ENCODE measurements at places on chromosomes 4 and X.
A peak's percentile ranks its signal among the peaks of the same experiment; 100 is the strongest.

DNA sequence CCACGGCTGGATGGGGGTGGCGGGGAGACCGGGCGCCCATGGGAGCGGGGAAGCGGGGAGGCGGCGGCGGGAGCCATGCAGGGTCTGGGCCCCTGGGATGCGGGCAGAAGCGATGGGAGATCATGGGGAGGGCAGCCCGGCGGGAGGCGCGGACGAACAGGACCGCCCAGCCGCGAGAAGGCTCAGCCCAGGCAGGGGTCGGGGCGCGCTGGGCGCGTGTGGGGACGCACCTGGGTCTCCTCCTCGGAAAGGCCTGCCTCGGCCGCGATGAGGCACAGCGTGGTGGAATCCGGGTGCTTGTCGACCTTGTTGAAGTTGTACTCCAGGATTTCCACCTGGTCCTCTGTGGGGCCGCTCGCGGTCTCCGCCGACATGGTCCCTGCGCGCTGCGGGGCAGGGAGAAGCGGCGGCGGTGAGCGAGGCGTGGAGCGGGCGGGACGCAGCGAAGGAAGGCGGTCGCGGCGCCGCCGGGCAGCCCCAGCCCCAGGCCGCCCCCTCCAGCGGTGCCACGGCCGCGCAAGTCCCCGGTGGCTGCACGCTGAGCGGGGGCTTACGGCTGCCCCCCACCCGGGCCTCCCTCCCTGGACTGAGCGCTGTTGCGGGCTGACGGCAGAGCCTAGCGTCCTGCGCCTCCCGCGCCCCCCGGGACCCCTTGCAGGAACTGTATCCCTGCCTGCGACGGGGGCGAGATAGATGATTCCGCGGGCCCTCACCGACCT is 25.3 kb downstream of the HOPX start:
- DNase-seq: no peak

GRCh38 chr4:11495291-11495690 is 66.6 kb upstream of the HS3ST1 start:
- DNase-seq: no peak

GRCh38 chr4:113444386-113444785 is 317.2 kb downstream of the CAMK2D start:
- DNase-seq: no peak

DNA sequence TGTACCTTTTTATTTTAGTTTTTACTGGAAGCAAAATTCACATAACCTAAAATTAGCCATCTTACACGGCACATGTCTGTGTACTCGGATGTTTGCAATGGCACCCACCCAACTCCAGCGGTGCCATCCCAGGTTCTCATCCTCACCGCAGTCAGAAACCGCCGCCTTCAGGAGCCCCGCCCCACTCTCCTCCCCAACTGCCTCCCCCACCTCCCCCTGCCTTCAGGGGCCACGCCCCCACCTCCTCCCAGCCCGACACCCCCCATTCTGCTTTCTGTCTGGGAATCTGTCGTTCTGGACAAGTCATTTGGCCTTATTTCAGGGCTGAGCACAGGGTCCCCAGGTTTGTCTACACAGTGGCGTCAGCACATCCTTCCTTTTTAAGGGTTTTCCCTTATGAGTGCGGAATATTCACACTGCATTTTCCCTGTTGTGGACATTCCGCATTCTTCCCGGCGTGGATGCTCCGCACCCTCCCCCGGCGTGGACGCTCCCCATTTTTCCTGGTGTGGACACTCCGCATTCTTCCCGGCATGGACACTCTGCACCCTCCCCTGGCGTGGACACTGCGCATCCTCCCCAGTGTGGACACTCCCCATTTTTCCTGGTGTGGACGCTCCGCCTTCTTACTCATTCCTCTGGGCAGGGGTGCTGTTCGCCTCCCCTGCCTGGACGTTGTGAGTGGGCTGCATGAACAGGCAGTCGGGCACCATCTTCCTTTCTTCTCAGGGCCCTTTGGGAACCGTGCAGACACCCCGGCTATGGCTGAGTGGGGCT is 135.4 kb upstream of the NKX1-1 start:
- DNase-seq: peak; percentile 38

GRCh38 chr4:23374259-23374658 is 515.6 kb downstream of the PPARGC1A start:
- no peak for DNase-seq

DNA sequence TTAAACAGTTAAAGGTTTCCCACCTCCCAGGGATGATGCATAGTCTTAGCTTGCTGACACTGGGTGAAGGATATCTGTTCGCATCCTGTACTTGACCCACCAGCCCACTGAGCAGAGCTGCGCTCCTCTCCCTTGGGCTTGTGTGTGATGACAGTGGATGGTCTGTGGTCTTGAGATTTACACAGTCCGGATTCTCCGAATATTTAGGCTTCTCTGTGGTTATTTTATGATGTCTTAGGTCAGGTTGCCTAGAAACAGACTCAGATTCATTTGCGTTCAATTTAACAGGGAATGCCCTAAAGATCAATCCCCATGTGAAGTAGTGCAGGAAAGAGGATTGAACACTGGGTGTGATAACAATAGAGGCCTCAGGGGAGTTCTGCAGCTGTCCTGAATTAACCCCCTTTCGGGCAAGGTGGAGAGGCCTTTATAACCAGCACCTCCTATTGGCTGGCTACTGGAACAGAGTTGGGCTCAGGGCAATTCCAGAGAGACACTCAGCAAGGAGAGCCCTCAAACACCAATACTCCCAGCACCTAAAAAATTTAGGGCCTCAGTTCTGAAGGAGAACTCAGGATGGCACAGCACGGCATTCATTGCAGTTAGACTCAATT is 653.2 kb upstream of the GALNT7 start:
- no peak for DNase-seq

DNA sequence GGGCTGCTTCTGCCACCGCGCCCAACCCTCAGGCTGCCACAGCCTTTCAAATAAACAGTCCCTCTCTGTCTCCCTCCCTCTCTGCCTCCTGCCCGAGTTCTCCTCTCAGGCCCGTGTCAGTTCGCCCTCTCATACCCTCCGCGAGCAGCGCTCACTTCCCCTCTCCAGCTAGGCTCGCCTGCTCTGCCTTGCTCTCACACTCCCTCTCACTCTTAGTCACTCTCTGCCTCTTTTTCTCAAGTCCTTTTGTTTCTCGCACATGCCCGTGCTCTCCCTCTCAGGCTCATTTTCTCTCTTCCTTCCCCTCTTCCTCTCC is 3.2 kb downstream of the EFNB1 start:
- no peak for DNase-seq

- no peak for DNase-seq
These were observed 27.6 kb downstream of the ANKRD17 start for GRCh38 chr4:73230865-73231517.

DNA sequence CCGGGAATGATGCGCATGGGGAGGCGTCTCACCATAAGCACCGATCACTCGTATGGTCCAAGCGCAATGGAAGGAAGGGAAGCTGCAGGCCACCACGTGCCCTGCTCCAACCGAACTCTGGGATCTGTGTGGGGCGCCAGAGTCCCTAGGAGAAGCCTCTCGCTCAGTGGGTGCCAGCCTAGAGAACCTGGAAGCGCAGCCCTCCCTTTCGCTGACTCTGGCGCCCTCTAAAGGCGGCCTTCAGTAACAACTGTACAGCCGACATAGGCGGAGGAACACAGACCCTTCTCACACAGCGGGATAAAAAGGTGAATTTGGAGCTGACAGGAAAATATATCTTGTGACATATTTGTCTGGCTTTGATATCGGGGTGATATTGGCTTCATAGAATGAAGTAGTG is 76.0 kb downstream of the INTS6L start:
- peak; percentile 38 for DNase-seq

DNA sequence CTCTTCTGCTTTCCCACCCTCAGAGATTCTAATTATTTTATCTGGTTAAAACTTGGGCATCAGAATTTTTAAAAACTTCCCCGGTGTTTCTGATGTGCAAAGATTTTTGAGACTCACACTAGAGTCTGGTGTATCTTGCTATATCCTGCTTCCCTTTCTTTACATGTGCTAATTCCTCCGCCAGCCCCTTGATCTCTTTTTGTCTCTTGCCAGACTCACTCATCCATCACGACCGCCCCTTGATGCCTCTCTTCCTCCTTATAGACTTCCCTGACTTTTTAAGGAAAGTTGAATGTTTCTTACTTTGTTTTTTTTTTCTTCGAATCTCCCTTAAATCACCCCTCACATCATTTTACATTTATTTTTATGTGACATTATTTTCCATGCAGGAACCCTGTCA is 274.9 kb upstream of the PITX2 start:
- DNase-seq: no peak

- DNase-seq: no peak
These were observed 1415.8 kb downstream of the C4orf33 start for GRCh38 chr4:130511776-130512175.

- DNase-seq: no peak
These were observed 306.0 kb downstream of the RPA4 start for GRCh38 chrX:97189668-97190067.

DNA sequence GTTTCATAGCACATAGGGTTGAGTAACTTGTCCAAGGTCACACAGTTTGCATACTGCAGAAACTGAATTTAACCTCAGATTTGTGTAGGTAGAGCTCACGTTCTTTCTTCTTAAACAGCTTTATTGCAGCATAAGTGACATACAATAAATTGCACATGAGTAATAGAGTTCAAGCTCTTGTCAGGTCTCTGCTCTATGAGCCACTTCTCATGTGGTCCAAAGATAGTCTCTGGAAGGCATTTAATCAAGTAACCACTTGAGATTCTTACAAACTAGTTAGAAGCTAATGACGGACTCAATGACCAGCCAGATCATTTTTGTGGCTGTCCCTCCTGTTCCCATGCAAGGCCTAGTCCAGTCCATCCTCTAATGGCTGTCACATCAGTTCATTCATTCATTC is 68.9 kb downstream of the MAOB start:
- DNase-seq: no peak

GRCh38 chr4:40722576-40723161 is 27.1 kb upstream of the NSUN7 start:
- peak; percentile 46 for DNase-seq

- DNase-seq: no peak
These were observed 521.9 kb upstream of the BOD1L1 start for GRCh38 chr4:14149176-14150053.

GRCh38 chr4:23789762-23790161 is 100.1 kb downstream of the PPARGC1A start:
- DNase-seq: no peak

DNA sequence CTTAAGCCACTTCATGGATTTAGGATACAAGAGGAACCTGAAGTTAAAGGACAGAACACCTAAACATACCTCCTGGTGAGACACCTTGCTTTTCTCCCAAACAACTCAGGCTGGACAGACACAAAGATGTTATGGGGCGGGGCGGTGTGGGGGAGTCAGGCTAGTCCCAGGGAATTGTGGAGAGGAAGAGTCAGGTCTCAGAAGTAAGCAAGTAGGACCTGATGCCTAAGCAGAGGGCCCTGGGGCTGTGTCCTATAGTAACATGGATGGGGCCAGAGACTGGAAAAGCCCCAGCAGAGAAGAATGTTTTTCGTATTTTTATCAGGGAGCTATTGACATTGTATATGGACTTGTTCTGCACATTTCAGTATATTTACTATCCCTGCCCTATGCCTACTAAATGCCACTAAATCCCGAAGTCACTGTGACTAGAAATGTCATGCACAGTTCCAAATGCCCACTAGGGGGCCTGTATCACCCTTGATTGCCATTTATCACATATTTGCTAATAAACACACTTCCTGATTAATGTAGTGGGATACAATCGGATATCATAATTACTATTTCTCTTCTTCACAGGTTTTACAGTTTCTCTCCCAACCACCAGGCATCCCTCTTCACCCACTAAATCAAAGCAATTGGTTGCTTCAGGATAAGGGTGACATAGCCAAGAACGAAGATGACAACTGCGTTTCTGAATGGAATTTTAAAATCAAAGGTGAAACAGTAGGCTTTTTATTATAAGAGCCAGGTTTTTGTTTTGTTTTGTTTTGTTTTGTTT is 23.8 kb upstream of the ARHGAP10 start:
- DNase-seq: peak; percentile 57

- DNase-seq: no peak
These were observed 3.6 kb downstream of the IRS4 start for GRCh38 chrX:108732630-108733321.

DNA sequence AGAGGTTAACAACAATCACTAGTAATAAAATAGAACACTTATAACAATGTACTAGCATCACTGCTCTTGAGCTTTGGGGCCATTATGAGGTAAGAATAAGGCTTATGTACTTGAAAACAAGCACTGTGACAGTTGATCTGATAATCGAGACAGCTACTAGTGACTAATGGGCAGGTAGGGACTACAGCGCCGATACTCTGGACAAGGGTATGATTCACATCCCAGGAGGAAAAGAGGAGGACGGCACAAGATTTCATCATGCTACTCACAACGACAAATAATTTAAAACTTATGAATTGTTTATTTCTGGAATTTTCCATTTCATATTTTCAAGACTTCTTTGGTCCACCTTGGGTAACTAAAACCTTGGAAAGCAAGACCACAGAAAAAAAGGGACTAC is 62.3 kb downstream of the FAM184B start:
- peak; percentile 3 for DNase-seq

DNA sequence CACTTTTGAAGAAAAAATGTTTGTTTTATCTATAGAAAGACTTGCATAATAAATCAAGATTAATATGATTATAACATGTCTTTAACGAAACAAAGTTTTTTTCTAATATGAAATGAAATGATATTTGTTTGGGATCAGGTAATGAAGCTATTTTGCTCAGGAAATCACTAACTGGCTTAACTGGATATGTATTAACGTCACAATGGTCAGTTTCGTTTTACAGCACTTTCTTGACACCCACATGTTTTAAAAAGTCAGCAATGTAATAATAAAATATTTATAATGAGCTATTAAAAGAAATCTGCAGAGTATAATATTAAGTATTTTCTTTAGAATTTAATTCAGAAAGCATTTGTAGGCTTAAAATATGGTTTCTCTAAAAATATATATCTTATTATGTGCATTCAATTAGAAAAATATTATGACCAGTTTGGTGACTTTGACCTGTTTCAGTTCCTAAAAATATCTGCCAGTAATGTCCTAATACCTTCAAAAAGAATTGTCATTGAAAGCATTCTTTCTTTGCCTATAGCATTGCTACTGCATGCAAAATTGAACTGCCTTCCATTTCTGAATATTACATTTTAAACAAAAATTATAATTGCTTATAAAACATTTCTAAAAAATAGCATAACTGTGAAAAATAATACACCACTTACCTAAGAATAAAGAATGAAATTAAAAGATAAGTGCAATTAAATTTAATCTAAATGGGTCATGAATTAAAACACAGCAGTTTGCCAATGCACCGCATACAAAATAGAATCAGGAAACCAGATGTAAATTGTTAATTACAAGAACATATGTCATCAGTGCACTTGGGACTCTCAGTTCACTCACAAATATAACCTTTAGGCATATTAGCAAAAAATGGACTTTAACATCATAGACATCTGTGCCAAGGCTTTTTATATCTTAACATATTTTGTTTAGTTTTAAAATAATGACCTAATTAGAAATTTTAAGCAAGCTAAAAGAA is 31.6 kb downstream of the TIGD2 start:
- no peak for DNase-seq

- DNase-seq: no peak
These were observed 20.7 kb downstream of the ARHGAP24 start for GRCh38 chr4:85495621-85496020.

DNA sequence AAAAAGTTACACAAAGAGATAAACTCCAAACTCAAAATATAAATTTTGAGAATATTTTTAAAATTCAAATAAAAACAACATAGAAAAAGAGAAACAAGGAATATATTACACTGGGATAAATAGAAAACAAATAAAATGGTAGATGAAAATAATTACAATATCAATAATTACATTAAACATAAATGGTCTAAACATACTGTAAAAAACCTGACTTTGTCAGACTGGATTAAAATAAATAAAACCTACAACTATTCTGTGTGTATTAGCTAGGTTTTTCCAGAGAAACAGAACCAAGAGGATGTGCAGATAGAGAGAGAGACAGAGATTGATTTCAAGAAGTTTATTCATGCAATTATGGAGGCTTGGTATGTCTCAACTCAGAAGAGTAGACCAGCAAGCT is 126.5 kb downstream of the LRBA start:
- DNase-seq: no peak

Data from A549 (cell line).